Stimulated activated CD8-positive, alpha-beta memory T cell treated with anti-CD3 and anti-CD28 coated beads, Interleukin-7, amount 100 ng/mL, for 1 hour (primary cell): ENCODE measurements at places on chromosomes 6 and 20.

- no peak for DNase-seq
These were observed 14.5 kb downstream of the HECA start for GRCh38 chr6:139149383-139149782.

DNA sequence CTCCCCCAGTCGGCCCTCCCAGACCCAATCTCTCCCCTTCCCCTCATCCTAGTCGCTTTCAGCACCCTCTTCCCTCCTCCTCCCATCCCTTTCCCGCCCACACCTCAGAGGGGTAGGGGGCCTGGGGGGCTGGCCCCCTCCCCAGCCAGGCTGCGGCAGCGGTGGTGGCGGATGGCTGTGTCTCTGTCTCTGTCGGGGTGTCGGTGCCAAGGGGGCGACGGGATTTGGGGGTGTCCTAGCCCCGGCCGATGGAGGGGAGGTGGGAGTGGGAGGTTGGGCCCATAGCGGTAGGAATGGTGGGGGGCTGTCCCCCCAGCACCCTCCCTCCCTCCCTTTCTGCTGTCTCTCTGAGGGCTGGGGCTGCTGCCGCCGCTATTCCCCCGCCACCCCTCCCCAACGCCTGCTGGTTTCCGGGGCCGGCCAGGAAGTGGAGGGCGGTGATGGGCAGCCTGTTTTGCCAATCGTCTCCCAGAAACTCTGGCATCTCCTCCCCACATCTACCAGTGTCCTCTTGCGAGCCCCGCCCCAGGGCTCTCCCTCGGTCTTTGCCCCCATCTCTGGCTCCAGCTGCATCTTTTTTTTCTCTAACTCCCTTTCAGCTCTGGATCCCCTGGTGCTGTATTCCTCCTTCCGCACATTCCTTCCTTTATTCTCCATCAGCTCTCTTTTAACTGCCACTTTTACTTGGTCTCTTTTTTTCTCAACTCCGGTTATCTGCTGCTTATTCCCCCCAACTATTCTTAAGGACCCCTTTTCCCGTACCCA, at the start of gene AGPAT1:
TSS of gene AGPAT1 (minus strand) at position 374 of the 765 bp plus-strand sequence. CDS start 4,588 bp downstream, outside the sequence.
- peak; percentile 95 for DNase-seq

GRCh38 chr20:50915424-50915823, 15.8 kb downstream of the ADNP start:
- no peak for DNase-seq

GRCh38 chr6:30747902-30748769, 3.8 kb upstream of the IER3 start:
- no peak for DNase-seq

GRCh38 chr20:53598140-53599043, 4.8 kb upstream of the ZNF217 start:
- no peak for DNase-seq

DNA sequence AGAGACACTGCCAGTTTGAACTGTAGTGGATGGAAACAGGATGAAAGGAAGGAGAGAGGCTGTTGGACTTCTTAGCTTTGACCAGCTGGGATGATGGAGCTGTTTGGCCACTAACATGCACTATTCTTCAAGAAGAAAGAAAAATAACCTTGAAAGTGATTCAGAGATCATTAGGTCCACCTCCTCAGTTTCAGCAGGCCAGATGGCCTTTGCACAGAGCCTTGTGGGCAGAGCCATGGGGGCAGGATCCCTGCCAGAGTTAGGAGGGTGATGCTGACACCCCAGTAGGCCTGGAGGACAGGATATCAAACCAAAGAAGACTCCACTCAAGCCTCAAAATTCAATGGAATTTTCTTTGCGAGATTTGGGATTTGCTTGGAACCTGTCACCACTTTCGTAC, 74.5 kb upstream of the TMEM181 start:
- no peak for DNase-seq

- DNase-seq, result no peak
These were observed 38.2 kb downstream of the REV3L start for GRCh38 chr6:111444794-111445193.

- DNase-seq, result no peak
These were observed 392.4 kb upstream of the HS3ST5 start for GRCh38 chr6:114735025-114735735.

DNA sequence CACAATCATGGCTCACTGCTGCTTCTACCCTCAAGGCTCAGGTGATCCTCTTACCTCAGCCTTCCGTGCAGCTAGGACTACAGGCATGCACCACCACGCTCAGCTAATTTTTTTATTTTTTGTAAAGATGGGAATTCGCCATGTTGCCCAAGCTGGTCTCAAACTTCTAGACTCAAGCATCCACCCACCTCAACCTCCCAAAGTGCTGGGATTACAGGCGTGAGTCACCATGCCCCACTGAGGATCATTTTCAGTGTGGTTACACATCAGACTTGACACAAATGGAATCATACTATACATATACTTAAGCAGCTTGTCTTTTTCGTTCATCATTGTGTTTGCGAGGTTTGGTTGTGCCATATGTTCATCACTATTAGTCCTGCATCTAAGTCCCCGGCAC, 26.6 kb downstream of the ZC3H12D start:
- no peak for DNase-seq

GRCh38 chr6:121867095-121867494, 431.6 kb downstream of the GJA1 start:
- no peak for DNase-seq

DNA sequence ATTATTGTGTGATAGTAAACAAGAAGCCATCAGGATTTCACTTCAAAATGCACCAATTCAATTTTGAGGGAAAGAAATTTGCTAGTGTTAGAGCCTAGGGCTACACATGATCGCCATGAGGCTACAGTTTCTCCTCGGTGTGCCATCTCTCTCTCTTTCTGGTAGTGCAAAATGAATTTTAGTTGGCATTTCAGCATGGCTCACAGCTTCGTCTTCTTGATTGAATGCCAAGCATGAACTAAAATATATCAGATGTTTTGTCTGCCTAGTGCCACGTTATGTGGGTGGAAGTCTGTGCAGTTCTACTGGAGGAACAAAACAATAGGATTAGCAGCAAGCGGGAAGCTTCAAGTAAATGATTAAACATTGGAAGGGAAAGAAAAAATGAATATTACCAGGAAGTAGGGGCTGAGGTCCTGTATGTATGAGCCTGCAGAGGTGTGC, 6.8 kb upstream of the MRAP2 start:
- no peak for DNase-seq

GRCh38 chr6:169450097-169450496, 196.5 kb upstream of the THBS2 start:
- no peak for DNase-seq

DNA sequence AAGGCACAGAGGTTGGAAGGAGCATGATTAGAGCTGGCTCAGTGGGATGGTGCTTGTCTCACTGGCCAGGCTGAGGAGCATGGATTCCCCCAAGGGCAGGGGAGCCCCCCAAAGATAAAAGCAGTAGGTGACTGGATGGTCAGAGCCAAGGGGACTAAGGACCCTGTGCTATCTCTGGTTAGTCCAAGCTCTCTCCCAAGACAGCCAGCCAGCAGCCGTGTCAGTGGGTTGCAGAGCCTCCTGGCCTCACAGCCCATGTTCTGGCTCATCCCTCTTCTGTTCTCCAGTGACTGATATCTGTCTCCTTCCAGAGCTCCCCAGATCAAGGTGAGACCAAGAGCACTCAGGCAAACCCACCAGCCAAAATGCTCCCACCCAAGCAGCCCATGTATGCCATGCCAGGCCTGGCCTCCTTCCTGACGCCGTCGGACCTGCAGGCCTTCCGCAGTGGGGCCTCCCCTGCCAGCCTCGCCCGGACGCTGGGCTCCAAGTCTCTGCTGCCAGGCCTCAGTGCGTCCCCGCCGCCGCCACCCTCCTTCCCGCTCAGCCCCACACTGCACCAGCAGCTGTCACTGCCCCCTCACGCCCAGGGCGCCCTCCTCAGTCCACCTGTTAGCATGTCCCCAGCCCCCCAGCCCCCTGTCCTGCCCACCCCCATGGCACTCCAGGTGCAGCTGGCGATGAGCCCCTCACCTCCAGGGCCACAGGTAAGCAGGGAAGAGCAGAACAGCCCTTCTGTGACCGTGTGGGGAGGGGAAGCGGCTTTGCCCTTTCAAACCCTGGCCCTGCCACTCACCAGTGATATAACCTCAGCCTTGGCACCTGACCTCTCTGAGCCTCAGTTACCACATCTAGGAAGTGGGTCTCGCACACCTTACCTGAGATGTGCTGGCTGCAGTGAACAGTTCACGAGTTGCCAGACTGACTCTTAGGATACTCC, 121.3 kb downstream of the JPH2 start:
- no peak for DNase-seq

DNA sequence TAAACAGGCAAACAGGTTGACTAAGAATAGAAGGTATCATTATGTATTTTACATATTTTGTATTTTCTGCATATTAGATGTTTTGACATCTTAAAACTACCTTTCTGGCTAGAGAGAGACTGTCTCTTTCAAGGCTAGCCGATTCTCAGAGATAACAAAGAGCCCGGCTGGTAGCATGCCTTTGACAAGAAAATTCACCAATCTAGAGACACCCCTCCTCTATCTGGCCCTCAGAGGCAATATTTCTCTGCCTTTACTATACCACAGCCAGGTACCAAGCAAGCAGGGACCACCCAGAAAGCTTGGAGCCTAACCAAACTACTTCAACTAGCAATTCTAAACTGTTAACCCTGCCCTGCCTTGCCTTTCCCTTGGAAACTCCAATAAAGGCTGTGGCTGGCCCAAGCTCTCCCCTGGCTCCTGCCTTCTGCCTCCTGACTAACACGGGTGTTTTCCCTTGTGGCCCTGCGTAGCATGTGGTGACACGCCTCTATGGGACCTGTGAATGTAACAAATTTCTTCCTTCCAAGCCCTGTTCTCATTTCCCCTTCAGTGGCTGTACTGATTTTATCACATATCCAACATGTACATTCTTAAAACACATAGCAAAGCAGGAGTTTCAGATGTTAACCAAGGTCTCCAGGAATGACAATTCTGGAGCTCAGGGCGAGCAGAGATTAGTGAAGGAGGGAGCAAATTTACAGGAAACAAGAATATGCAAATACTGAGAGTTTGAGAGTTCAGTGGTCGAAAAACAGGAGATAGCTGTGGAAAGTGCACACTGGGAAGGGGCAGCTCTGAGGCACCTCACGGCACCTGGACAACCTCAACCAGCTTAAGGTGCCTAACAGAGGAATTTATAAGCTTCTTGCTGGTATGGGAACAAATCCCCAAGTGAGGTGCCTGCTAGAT, 120.8 kb downstream of the BACH2 start:
- DNase-seq, result no peak

- no peak for DNase-seq
These were observed 207.1 kb upstream of the MARCKS start for GRCh38 chr6:113649880-113650609.

DNA sequence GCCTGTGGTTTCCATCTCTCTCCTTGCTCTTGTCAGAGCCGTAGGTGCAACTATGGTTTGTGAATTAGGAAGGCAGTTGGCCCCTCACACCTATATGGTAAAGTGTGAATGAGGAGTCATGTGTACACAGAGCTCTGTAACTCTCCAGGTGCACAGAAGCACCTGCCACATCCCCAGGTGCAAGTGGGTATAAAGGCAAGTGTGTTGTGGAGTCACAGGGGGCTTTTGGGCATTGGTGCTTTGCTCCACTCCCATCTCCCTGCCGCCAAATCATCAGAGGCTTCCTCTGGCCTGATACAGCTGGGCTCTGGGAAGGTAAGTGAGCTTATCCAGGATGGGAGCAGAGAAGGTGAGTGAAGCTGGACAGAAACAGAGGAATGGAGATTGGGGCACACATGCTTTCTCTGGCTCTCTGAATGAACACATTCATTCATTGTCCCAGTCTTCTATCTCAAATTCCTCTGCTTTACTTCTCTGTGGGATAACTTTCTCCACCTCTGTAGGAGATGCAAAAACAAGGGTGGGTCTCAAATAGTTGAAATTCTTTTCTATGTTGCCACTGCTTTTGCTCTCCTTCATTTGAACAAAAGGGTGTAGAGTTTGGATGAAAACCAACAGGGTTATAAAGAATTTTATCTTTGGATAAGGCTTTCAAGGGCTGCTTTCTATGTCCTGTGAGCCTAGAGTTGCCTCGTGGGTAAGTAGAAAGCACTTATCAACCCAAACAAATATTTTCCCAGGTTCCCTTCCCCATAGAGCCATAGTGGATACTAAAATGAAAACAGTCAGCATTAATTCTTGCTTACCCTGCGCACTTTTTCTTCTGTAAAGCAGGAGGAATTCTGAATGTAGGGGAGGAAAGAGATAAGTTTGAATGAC, 45.0 kb upstream of the RIPOR2 start:
- DNase-seq, result no peak

DNA sequence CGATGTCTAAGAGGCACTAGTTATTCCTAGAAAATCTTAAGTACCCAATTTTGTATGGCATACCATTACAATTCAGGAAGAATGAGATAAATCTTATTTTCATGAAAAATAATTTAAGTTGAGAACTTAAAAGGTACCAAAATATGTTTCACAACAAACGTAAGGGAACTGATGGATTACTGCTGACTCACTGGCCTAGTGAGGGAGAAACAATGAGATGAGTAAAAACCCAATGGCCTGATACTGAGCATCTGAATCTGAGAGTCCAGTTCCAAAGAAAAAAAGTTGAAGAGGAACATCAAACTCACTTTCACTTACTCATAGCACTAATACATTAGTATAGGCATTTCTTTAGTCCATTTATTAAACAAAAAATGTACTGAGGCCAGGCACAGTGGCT, 56.0 kb downstream of the MDN1 start:
- DNase-seq, result no peak

- no peak for DNase-seq
These were observed 24.5 kb upstream of the MYCT1 start for GRCh38 chr6:152673236-152673635.

DNA sequence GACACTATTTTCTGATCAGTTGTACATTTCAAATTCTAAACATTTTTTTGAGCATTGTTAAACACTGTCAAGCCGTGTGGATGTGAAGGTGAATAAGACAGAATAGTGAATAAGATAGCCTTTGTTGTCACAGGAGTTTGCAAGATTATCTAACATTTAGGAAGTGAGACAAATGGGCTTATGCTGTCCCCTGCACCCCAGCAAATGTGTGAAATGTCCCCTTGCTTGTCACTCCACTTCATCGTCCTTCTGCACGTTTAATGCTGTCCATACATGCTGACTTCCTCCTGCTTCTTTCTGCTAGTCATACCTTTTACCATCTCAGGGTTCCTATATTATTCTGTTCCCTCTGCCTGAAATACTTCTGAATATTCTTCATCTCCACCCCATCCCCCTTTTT, 62.6 kb downstream of the CBFA2T2 start:
- DNase-seq, result no peak

DNA sequence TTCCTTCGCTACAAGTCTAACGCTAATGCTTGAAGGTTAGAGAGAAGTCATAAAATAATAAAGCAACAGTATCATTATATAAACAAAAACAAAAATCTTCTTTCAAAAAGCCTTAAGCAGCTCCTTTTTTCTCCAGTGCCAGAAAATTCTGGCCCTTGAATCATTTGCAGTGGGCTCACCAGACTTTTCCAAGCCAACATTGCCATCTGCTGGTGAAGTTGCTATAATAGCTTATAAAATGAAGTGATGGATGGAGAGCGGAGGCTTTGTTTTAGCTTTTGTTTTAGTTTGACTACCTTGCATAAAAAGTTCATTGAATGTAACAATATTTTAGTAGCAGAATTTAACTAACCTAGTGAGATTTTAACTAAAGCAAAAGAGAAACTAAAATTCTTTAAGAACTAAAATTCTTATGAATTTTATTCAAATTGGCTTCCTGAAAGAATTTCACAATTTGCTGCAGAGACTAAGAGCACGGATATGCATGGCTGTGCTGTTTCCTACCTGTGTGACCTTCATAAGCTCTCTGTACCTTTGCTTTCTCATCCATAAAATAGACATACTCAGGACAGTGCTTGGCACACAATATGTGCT, 44.8 kb upstream of the SLC2A12 start:
- peak; percentile 35 for DNase-seq

- DNase-seq, result no peak
These were observed 2.8 kb upstream of the HTR1B start for GRCh38 chr6:77466055-77466450.

GRCh38 chr20:34396408-34396807, 33.3 kb downstream of the ITCH start:
- DNase-seq, result no peak
